ENCODE measurements at places on chromosomes 6 and 20. TPM values are rescaled to one million over a fixed set of nuclear protein-coding genes. Genes with fewer than 3 reads are reported as not detected.

FKBP1C gene
- not detected for total RNA-seq

SLC22A2 gene
- total RNA-seq, result 0.19 TPM

SLC13A3 gene
- total RNA-seq, result 0.39 TPM

SLC17A1 gene
- total RNA-seq, result not detected

EDN1 gene
- total RNA-seq, result 13.5 TPM

MYLK4 gene
- total RNA-seq, result 0.75 TPM

DNAH8 gene
- total RNA-seq, result not detected

SYCP2L gene
- total RNA-seq, result 0.12 TPM

SRMS gene
- not detected for total RNA-seq
